ENCODE measurements at places on chromosomes 6 and 20. TPM values are rescaled to one million over a fixed set of nuclear protein-coding genes. Genes with fewer than 3 reads are reported as not detected.

Gene VGLL2
- not detected for total RNA-seq

Gene BEND6
- not detected for total RNA-seq

Gene ZNF292
- 100.0 TPM for total RNA-seq

Gene DSP
- total RNA-seq: 0.14 TPM

DNA sequence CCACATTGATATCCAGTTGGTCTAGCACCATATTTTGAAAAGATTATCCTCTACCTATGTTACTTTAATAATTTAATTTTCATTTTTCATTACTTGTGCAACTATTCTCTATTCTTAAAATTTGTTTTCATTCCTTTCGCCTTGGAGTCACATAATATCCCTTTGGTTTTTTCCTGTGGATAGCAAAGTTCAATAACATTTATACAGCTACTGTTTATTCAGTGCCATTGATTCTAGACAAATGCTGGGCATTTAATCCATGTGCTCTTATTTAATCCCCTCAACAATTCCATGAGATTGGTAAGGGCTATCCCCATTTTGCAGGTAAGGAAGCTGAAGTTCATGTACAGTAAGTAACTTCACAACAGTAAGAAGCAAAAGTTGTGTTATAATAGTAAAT lies 32.6 kb downstream of the PSMF1 start:
- DNase-seq: no peak

DNA sequence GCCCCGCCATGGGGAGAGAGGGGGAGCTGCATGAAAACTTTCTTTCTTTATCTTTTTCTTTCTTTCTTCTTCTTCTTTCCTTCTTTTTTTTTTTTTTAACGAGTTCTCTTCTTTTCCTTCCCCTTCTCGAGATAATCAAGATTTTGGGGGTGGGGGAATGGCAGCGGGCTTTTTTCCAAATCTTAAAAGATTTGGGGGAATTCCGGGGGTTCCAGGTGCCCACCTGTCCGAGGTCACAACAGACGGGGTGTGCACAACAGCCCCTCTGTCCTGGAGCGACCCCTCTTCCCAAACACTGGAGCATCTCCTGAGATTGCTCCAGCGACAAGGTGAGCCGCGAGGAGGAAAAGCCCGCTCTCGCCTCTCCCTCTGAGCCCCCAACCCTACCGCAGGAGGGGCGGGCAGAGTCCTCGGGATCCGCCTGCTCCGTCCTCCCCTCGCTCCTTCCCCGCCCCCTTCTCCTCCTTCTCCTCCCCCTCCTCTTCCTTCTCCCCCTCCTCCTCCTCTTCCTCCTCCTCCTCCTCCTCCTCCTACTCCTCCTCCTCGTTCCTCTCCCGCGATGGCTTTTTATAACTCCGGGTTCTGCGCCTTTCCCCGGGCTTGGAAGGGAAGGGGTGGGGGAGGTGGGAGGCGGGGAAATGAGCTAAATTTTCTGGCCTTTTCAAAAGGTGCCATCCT lies 689 bp upstream of the KCNB1 start:
- no peak for DNase-seq

DNA sequence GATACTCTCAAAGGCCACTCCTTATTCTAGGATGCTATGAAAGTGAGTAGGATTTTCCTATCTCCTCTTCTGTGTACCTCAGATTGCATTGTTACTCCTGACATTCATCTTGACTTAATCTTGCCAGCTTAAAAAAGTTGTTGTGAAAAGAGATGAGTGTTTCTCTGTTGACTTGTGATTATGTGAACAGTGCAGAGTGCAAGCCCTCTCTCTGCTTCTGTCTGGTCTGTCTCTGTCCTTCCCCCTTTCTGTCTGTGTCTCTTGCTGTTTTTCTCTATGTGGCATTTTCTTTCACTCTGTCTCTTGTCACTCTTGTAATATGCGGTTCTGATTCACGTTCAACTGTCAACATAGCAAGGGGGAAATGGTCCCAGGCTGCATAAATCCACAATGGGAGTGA lies 306.6 kb downstream of the FARS2 start:
- DNase-seq: no peak

- no peak for DNase-seq
These were observed 7.8 kb upstream of the RUNX2 start for GRCh38 chr6:45320349-45320748.

DNA sequence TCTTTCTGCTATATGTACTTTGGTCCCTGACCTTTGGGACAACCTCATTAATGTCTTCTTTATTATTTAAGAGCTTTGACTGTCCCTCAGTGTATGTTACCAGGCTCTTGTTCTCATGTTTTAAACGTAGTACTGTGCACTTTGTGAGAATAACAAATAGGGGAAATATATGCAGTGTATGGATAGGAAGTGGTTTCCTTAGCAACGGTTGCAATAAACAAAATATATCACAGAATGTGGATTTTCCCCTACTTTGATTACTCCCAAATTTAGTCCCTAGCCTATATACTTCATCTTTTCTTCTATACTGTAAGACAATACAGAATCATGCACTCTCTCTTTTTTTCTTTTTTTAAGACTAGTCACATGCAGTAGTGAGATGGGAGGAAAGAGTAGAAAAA lies 123.8 kb upstream of the AKIRIN2 start:
- no peak for DNase-seq

GRCh38 chr6:97687916-97688315 lies 404.9 kb upstream of the MMS22L start:
- DNase-seq: no peak

- DNase-seq: no peak
These were observed 18.0 kb upstream of the TBC1D22B start for GRCh38 chr6:37239526-37239925.

DNA sequence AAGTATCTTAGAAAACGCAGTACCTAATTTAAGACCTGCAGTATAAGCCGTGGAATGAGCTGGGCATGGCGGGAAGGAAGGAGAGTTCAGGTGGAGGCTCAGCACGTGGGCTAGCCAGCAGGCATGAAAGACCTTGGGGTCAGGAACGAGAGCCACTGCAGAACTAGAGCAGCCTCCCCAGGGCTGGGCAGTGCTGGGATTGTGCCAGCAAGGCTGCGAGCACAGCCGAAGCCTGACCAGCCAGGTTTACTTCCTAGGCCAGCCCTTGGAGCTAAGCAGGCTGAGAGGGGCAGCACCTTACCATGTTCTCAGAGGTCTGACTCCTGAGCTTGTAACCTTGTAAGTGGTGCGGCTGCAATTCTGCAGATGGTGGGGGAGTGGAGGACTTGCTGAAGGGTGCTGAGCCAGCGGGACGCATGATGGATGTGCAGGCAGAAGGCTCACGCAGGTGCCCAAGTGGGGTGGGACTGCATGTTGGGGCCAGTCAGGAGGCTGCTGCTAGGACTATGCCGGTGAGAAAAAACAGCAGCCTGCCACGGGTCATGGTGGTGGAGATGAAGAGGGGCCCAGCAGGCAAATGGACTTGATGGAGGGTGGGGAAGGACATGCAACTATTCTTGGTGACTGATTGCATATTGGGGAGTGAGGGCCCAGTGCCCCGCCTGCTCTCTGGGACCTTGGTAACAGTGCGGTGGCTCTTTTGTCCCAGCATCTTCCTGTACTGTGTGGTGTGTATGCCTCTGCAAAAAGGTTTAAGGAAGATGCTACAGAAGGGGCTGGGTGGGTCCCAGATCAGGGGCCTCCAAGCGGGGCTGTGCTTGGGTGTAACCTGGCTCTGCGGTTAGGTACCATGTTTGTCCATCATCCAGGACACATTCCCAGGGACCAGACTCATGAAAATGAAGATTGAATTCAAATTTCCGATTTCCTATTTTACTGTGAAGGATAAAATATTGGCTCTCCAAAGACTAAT lies 37.6 kb upstream of the IRF4 start:
- DNase-seq: no peak

DNA sequence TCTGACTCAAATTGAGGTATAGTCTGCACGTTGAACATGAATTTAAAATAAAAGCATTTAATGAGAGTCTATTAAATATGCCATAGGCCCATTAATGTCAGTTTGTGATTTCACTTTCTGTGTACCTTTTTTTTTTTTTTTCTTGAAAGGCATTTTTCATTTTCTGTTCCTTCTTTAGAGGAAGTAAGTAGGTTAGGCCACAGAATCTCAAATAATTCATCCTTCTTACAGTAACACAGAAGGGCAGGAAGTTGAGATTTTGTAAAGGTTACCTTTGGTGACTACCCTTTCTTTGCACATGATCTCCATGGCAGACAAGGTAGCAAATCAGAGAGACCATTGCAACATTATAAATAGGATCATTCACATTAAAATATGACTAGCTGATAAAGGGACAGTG lies 9.6 kb downstream of the L3MBTL3 start:
- DNase-seq: no peak

- peak; percentile 26 for DNase-seq
These were observed 53.1 kb downstream of the DSTN start for GRCh38 chr20:17622851-17623508.

- no peak for DNase-seq
These were observed 44.2 kb upstream of the TOX2 start for GRCh38 chr20:43870484-43870883.

DNA sequence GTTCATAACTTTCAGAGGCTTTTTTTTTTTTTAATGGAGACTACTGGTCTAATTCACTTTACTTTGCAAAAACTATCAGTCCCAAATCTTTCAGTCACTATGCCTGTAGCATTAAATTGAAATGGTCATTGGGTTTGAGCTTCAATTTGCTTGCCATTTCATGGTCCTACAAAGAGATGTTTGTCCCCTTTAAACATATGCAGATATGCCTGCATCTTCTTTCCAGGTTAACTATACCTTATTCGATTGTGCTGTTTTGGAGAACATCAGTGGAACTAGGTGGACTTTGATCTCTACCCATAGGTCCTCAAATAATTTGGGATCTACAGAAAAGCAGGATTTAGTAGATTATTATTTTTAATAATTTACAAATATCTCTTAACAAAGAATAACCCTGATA lies 4.6 kb downstream of the POU3F2 start:
- DNase-seq: no peak

DNA sequence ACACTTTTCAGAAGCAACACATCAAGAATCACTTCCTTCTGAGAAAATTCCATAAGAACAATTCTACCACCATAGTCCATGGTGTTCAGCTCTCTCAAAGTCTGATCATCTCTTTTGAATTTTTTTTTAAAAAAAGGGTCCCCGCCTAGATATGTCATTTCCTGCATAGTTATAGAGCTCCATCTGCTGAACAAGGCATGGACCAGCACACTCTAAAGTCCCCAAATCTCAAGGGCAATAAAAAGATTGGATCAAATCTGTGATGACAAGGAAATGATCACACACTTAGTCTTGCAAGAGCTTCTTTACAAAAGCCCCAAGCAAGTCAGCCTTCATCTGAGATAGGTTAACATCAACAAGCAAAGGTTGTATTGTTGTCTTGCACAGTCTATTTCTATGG lies 100.7 kb upstream of the STMND1 start:
- no peak for DNase-seq

- DNase-seq: no peak
These were observed 6.8 kb downstream of the NPBWR2 start for GRCh38 chr20:64100566-64100888.

- peak; percentile 37 for DNase-seq
These were observed 815 bp downstream of the UTRN start for GRCh38 chr6:144285798-144286502.

All from activated naive CD4-positive, alpha-beta T cell treated with anti-CD3 and anti-CD28 coated beads, Interleukin-2, amount 50 U/mL, for 72 hours (primary cell).